ENCODE measurements at places on chromosomes 16 and 17. TPM values are rescaled to one million over a fixed set of nuclear protein-coding genes. Genes with fewer than 3 reads are reported as not detected.

DNA sequence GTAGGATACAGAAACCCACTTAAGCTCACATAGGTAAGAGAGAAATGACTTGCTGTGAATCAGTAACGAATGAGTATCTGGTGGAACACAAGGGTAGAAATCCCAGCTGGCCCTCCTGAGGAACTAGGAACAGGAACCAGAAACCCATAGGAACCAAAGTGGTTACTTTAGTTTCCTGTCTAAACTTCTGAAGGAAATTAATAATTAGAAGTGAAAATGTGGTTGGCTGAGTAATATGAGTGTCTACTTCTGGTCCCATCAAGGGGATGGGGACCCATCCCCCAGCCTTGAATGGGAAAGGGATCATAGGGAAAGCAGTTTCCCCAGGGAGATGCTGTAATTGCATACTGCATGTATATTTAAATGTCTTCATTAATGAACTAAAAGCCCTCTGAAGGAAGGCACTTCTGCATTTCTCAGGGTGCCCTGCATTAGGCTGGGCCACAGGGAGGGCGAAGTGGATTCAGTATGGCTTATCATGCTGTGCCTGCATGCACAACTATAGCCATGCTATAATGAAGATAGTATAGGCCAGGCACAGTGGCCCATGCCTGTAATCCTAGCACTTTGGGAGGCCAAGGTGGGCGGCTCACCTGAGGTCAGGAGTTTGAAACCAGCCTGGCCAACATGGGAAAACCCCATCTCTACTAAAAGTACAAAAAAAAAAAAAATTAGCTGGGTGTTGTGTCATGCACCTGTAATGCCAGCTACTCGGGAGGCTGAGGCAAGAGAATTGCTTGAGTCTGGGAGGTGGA lies 45.6 kb downstream of the CYB5B start:
- no peak for DNase-seq

GRCh38 chr17:43669971-43670644 lies 8.4 kb upstream of the MEOX1 start:
- DNase-seq = peak; percentile 36

Gene MYH3
- polyA plus RNA-seq = 0.45 TPM

Gene NKD1
- polyA plus RNA-seq = 0.68 TPM

Gene TTYH2
- polyA plus RNA-seq = 15.5 TPM

- no peak for DNase-seq
Observed at GRCh38 chr17:13576661-13577526, 24.8 kb downstream of the HS3ST3A1 start.

Gene RNF43
- 3.7 TPM for polyA plus RNA-seq

GRCh38 chr16:50228364-50228868 lies 37.9 kb upstream of the ADCY7 start:
- DNase-seq = no peak

- DNase-seq = no peak
Observed at GRCh38 chr17:73798111-73798748, 154.0 kb upstream of the SDK2 start.

Gene RFWD3
- polyA plus RNA-seq = 2.9 TPM

- peak; percentile 88 for DNase-seq
Observed at GRCh38 chr16:57648581-57649442, 19.3 kb upstream of the ADGRG3 start.

DNA sequence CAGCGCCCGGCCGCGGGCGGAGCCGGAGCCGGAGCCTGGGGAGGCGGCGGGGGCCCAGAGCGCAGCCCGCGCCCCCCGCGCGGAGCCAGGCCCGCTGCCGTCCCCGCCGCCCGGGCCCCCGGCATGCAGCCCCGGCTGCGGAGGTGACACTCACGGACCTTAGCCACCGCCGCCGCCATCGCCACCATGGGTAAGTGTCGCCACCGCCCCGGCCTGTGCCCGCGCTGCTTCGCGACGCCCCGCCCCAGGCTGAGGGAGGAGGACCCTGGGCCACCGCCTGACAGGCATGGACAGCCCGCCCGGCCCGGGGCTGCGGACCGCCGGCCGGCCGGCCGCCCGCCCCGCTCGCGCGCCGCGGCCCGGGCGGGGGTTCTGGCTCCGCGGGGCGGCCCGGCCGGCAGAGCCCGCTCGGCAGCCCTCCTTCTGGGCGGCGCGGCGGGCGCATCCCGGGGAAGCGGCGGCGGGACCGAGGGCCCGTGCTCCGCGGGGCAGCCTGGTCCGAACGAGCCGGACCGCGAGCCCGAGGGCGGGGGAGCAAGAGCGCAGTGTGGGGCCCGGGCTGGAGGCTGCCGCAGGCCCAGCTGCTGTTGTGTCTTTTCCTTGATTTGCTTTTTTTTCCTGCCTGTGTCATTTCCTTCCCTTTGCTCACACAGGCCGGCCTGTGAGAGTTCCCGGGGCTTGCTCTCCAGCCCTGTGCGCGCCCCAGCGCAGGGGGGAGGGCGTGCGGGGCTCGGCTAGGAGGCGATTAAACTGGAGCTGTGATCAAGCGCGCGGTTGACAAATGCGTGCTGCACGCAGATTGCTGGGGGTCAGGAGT lies 565 bp downstream of the MAP3K3 start:
- peak; percentile 76 for DNase-seq

DNA sequence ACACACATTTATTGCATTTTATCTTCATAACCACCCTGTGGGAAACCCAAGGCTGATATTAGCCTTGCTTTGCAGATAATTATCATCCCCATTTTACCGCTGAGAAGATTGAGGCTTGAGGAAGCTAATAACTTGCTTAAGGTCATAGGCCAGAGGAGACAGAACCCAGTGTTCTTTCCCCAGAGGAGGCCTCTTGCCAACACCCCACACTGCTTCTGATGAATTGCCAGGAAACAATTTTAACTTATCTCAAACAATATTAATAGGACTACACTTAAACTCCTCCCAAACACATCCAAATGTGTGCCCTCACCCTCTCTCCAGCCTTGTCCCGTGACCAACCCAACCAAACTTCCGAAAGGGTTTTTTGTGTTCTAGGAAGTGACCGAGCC lies 2.1 kb upstream of the SPG7 start:
- peak; percentile 58 for DNase-seq

Gene PHLPP2
- 1.9 TPM for polyA plus RNA-seq

DNA sequence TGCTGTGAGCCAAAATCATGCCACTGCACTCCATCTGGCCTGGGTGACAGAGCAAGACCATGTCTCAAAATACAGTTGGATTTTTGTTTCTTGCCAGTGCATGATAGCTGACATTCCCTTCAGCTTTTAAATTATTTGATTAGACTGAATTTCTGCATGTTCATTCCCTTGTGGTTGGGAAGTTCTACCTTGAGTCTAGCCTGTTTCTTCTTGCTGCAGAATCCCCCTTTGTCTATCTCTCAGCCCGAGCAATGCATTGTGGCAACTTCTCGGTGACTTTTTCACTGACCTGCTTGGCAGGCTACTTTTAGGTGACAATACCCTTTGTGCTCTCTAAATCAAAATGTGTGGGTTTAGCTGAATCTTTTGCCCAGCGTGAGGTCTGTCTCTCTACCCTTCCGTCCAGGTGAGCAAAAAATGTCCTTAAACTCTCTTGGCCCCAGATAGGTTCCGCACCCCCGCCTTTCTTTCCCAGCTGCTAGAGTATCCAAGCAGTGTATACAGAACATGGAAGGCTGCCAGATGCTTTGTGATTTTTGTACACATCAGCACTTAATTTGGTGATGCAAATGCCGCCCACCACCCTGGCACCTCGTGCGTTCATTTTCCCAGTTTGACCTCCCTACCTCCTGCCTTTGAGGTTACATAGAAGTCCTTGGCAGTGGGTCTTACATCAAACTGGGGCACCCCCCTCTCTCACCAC lies 130.2 kb downstream of the ABCC6 start:
- no peak for DNase-seq

Gene IRX6
- polyA plus RNA-seq = 0.02 TPM

Gene KRTAP1-3
- not detected for polyA plus RNA-seq

Gene ZFP3
- polyA plus RNA-seq = 5.4 TPM

DNA sequence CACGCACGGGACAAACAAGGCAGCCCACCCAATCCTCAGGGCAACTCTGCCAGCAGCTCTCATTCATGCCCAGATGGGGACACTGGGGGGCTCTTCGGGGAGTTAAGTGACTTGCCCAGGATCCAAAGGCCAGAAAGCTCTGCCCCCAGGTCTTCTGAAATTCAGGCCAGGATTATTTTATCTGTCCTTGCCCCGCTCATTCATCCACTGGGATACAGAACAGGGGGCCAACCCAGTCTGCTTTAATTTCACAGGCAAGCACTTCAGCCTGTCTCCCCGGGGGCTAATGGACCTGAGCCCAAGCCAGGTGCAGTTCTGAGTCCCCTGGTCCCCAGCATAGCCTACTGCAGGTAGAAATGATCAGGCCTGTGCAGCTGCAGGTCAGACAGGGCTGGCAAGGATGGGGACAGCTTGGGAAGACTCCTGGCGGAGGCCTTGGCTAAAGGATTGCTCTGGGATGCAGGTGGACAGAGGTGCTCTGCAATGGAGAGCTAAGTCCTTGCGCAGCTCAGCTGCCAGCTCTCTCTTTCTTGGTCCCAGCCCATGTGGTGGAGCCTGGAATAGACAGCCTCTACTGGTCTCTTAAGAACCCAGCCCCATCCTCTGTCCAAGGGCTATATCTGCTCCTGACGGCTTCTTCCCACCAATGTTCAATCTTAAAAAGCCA lies 766 bp upstream of the B3GNT9 start:
- no peak for DNase-seq

Gene KRT34
- polyA plus RNA-seq = not detected

- DNase-seq = peak; percentile 91
Observed at GRCh38 chr17:77909236-77909635, 49.3 kb upstream of the TNRC6C start.

- no peak for DNase-seq
Observed at GRCh38 chr17:47633996-47634395, 15.7 kb upstream of the KPNB1 start.

DNA sequence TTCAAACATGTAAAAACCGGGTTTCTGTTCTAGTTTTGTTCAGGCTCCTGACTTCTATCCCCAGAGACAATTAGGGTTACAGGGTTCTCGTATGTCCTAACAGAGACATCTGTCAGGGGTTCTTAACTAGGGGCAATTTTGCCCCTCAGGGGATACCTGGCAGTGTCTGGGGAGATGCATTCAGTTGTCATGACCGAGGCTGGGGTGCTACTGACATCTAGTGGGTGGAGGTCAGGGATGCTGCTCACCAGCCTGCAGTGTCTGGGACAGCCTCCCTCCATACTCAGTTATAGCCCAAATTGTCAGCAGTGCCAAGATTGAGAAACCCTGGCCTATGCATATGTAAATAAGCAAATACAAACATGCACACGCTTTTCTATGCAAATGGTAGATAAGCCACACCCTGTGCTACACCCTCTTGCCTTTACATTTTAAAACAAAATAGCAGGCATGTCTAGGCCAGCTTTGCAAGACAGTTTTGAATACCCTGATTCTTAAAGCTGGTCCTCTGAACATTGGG lies 37.4 kb downstream of the CLEC16A start:
- no peak for DNase-seq

DNA sequence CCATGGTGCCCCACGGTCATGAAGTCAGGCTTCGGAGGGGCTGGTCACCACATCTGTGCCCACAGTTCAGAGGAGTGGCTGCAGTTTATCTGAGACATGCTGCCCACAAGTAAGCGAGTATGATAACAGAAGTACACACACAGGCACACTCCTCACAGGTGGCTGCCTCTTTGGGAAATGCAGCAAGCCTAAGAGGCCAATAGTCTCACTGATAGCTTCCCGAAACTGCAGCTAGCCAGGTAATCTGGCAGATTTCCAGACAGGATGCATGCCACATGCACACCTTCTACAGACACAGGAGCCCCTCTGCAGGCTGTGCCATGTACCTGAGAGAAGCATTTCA lies 12.6 kb upstream of the GFOD2 start:
- no peak for DNase-seq

- DNase-seq = peak; percentile 26
Observed at GRCh38 chr16:84087466-84088151, 29.1 kb downstream of the MBTPS1 start.

DNA sequence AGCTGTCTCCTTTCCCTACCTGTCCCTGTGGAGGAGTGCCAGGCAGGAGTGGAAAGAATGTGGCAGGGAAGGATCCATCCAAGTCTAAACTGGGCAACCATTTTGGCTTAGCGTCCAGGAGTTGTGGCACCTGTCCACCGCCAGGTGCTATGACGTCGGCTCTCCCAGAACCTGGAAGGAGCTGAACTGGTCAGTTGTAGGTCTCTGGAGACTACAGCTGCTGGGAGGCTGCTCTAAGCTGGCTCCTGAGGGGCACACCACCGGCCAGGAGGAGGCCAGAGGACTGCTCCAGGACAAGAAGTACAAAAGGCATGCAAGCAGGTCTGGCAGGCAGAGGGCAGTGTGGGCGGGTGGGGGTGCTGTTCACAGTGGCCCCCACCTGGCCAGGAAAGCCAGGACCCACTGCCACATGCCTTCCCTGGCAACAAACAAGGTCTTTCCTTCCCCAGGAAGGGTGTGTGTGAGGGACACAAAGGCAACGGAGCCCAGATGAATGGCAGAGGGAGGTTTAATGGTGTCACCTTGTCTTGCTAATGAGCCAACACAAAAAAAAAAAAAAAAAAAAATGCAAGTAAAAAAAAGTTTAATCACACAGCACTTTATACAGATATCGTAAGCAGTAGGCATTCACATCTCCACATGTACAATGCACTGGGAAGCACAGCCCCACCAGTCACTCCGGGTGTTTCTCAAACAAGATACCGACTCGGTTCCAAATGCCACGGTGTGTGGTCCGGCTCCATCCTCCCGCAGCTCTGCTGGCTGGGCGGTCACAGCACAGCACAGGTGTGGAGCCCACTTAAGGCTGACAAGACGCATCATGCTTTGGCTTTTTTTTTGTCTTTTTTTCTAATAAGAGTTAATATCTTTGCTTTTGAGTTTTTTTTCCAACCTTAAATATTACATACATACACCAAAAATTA lies 4.8 kb downstream of the SPHK1 start:
- no peak for DNase-seq

All from right cardiac atrium (tissue), 5 donors.